ENCODE measurements at places on chromosomes 4 and X.

- no peaks in the 10 kb centered on the region for H3K4me1 ChIP-seq
- no peaks in the 10 kb centered on the region for H3K27me3 ChIP-seq
- H3K4me3 ChIP-seq = no peak overlapping the region
- DNase-seq = no peak
- H3K36me3 ChIP-seq = no peaks in the 10 kb centered on the region
Measured at GRCh38 chrX:19874391-19875049, 12.9 kb downstream of the SH3KBP1 start.

DNA sequence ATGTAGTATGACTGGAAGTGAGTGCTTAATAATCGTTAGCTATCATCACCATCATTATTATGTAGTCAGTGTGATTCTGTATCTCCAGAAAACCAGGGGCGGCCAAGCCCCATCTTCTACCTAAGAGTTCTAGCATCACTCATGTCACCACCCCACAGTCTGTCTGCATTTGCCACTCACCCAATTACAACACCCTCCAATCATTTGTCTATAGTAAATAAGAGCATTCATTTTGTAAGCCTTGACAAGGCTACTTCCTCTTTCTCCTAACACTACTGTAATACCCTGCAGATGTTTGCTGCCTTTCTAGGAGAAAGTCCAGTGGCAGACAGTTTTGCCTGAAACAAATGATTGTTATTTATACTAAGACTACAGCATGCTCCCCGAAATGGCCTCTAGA lies 15.8 kb upstream of the IL21 start:
- no peak overlapping the region for H3K4me3 ChIP-seq
- H3K27ac ChIP-seq = no peak overlapping the region
- no peaks in the 10 kb centered on the region for H3K36me3 ChIP-seq
- H3K4me1 ChIP-seq = no peaks in the 10 kb centered on the region
- no peak for DNase-seq

GRCh38 chr4:152738827-152739226 lies 40.7 kb downstream of the TIGD4 start:
- H3K4me3 ChIP-seq = no peak overlapping the region
- no peak for DNase-seq
- no peaks in the 10 kb centered on the region for H3K27me3 ChIP-seq
- H3K4me1 ChIP-seq = no peaks in the 10 kb centered on the region
- no peaks in the 10 kb centered on the region for H3K36me3 ChIP-seq

DNA sequence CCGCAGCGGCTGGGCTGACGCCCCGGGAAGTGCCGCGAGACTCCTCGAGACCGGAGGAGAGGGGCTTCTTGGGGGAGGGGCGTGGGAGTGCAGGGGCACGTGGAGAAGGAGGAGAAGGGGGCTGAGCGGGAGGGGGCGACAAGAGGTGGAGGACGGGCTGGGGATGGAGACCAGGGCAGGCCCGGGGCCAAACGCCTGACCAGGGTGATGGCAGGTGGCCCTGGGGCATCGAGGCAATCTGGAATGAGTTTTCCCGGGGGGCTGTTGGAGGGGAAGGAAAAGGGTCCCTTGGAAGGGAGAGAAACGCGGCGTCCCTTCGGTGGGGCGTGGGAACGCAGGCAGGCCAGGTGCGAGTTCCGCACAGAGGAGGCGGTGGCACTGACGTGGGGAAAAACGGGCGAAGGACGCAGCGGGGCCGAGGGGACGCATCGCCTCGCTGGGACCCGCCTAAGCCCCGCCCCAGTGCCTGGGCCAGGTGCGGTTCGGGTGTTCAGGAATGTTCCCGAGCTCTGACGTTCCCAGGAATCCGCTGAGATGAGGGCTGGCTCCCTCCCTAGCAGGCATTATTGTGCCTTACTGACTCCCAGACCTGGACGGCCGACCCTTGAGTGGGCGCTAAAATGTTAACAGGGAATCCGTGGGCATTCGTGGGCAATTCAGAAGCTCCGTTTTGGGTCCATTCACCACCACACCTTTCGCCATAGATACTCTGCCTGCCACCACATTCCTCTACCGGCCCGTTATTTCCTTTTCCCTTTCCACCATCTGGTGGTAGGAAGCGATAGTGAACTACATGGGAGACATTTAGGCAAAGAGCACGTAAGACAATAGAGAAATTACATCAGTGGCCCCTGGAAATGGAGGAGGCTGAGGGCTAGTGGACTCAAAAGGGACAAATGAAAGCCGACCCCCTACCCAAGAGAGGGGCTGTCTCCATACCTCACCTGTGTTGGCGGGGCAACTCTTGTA lies 795 bp upstream of the SH3KBP1 start:
- H3K4me3 ChIP-seq = peak overlapping the region; percentile 54
- H3K27me3 ChIP-seq = no peaks in the 10 kb centered on the region
- H3K4me1 ChIP-seq = no peaks in the 10 kb centered on the region
- H3K36me3 ChIP-seq = no peaks in the 10 kb centered on the region

GRCh38 chrX:105610411-105610810 lies 211.9 kb upstream of the NRK start:
- DNase-seq = no peak
- no peaks in the 10 kb centered on the region for H3K4me1 ChIP-seq
- no peaks in the 10 kb centered on the region for H3K27me3 ChIP-seq
- no peak overlapping the region for H3K27ac ChIP-seq
- H3K36me3 ChIP-seq = no peaks in the 10 kb centered on the region

DNA sequence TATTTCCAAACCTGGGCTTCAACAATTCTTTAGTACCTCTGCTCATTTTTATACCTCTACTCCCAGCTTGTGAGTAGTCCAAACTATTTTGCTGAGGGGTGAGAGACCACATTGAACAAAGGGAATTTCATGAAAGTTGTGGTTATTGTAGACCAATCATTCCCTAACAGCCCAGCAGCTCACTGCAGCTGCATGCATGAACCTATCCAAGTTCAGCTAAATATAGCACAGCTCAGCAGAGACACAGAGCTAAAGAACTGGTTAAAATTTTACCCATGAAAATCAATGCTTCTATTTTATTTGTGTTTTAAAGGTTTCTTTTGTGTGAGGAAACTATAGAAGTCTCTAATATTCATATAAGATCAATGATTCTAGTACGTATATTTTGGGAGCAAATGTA lies 82.7 kb downstream of the TECRL start:
- DNase-seq = no peak
- no peak overlapping the region for H3K27ac ChIP-seq

DNA sequence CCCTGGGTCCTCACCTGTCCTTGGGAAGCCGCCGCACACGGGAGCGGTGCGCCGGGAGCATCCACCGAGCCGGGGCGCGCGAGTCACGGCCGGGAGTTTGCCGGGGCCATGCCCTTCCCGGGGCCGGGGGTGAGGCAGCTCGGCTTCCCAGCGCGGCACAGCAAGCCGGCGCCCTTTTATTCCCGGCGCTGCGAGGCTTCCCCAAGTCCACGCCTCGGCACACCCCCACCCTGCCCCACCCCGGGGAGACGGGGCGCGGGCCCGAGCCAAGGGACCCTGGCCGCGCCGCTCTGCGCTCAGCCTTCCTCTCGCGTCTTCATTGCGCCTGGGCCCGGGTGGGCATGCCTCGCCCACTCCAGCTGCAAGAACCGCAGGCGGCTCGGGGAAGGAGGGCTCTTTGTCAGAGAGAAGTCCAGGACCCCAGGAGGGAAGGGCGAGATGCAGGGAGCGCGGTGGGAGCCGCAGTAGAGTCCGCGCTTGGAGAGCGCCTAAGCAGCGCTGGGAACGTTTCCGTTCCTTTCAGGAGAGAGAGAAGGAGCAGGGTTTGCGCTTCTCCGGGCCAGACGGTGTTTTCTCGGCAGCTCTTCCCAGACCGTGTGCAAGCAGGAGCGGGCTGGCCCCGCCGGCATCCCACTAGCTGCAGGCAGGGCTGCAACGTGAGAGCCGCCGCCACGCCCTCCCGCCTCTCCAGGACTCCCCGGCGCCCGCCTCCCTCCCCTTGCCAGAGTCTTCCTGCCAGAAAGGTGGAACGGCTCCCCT lies at the start of gene MXRA5:
Gene MXRA5, minus strand, starts transcription at position 152 of the 759 bp plus-strand sequence. CDS start 2,819 bp downstream, outside the sequence.
- no peaks in the 10 kb centered on the region for H3K27me3 ChIP-seq
- peak within 1 kb of the TSS; percentile 68 for H3K27ac ChIP-seq
- no peak for DNase-seq
- H3K36me3 ChIP-seq = no peaks in the 10 kb centered on the region
- peak within 1 kb of the TSS; percentile 50 for H3K4me3 ChIP-seq

- no peak overlapping the region for H3K4me3 ChIP-seq
- H3K36me3 ChIP-seq = no peaks in the 10 kb centered on the region
- no peak overlapping the region for H3K27ac ChIP-seq
- no peaks in the 10 kb centered on the region for H3K4me1 ChIP-seq
- H3K27me3 ChIP-seq = no peaks in the 10 kb centered on the region
Measured at GRCh38 chr4:22416403-22416802, 99.5 kb downstream of the ADGRA3 start.

- peaks cover 7% of the 10 kb centered on the region for H3K4me1 ChIP-seq
- H3K36me3 ChIP-seq = no peaks in the 10 kb centered on the region
- H3K4me3 ChIP-seq = no peak overlapping the region
- no peaks in the 10 kb centered on the region for H3K27me3 ChIP-seq
Measured at GRCh38 chrX:136162827-136163570, 15.7 kb downstream of the FHL1 start.

- H3K27ac ChIP-seq = no peak overlapping the region
- no peaks in the 10 kb centered on the region for H3K27me3 ChIP-seq
- no peak overlapping the region for H3K4me3 ChIP-seq
- H3K4me1 ChIP-seq = no peaks in the 10 kb centered on the region
Measured at GRCh38 chr4:31474221-31474620, 754.1 kb downstream of the PCDH7 start.

- no peaks in the 10 kb centered on the region for H3K27me3 ChIP-seq
- no peak overlapping the region for H3K4me3 ChIP-seq
- no peaks in the 10 kb centered on the region for H3K4me1 ChIP-seq
- no peaks in the 10 kb centered on the region for H3K36me3 ChIP-seq
- DNase-seq = no peak
- H3K27ac ChIP-seq = no peak overlapping the region
Measured at GRCh38 chr4:115456231-115456630, 342.8 kb upstream of the NDST4 start.

- H3K36me3 ChIP-seq = no peaks in the 10 kb centered on the region
- no peaks in the 10 kb centered on the region for H3K27me3 ChIP-seq
- DNase-seq = no peak
- no peaks in the 10 kb centered on the region for H3K4me1 ChIP-seq
- H3K27ac ChIP-seq = no peak overlapping the region
Measured at GRCh38 chr4:118388606-118389005, 35.8 kb upstream of the PRSS12 start.

DNA sequence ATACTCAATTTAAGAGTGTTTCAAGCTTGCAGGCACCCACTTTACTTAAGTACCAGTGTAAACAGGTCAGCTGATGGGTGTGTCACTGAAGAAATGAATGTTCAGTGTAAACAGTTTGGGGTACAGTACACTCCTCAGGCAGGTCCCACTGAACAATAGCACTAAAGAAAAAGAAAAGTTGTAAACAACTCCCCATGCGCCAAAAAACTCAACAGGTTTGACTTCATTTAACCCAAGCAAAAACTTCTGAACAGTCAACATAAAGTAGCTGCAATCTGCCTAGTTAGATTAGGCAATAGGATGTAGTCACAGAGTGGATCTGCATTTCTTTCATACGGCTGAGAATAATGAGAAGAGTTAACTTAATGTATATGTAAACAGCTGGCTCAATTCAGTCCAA lies 93.2 kb downstream of the FAM13A start:
- no peaks in the 10 kb centered on the region for H3K27me3 ChIP-seq
- no peak overlapping the region for H3K4me3 ChIP-seq
- H3K27ac ChIP-seq = peak overlapping the region; percentile 59
- no peaks in the 10 kb centered on the region for H3K4me1 ChIP-seq

DNA sequence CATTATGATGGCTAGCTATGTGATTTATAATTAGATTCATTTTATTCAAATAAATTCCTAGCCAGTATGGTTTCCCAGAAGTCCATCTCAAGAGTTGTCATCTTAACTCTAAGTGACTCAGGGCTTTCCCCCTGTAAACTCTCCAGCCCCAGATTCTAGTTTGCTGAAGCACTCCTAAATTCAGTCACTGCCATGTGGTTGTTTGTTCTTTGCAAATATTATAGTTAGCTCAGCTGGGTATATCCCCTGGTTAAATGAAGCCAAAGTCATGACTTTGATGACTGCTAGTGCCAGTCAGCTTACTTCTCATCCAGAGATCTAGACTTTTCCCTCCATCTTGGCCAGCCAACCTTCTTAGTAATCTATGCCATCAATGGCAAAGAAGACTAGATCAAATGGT lies 126.0 kb downstream of the GRIA3 start:
- H3K27ac ChIP-seq = no peak overlapping the region
- H3K4me3 ChIP-seq = no peak overlapping the region
- H3K27me3 ChIP-seq = no peaks in the 10 kb centered on the region
- H3K36me3 ChIP-seq = no peaks in the 10 kb centered on the region
- DNase-seq = no peak

All from vagina (tissue), 2 donors.